ENCODE measurements at places on chromosomes 11 and 22.

- no peak for DNase-seq
Observed at GRCh38 chr11:5242208-5242607, 7.4 kb downstream of the HBG1 start.

- no peak for DNase-seq
Observed at GRCh38 chr11:100403816-100404215, 283.3 kb upstream of the ARHGAP42 start.

GRCh38 chr22:20982563-20982882 is 426 bp downstream of the LZTR1 start:
- no peak for DNase-seq

DNA sequence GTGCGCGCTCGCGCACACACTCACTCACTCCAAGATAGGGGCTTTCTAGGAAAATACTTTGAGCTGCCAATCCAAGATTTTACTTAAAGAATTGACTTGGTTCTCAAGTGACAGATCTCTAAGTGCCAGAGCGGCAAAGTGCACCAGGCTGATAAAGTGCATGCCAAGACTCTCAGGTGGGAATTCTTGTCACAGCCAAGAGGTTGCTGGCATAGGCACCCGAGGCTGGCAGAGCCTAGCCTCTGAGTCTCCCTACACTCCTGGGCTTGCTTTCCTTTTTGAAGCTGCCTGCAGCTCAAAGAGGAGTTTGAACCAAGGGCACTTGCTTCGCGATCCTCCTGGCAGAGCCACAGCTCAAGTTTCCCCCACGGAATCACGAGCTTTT is 2.5 kb upstream of the ADM start:
- no peak for DNase-seq

- no peak for DNase-seq
Observed at GRCh38 chr11:132463295-132464002, 1068.9 kb downstream of the OPCML start.

GRCh38 chr11:17506314-17506713 is 29.7 kb upstream of the ABCC8 start:
- no peak for DNase-seq

DNA sequence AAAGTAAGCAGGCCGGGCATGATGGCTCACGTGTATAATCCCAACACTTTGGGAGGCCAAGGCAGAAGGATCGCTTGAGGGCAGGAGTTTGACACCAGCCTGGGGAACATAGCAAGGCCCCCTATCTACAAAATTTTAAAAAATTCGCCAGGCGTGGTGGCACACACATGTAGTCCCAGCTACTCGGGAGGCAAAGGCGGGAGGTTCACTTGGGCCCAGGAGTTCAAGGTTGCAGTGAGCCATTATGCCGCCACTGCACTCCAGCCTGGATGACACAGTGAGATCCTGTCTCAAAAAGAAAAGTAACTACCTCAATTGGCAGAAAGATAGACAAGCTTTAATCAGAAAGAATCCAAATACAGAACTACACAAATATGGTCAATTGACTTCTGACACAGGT is 31.0 kb downstream of the CADM1 start:
- no peak for DNase-seq

DNA sequence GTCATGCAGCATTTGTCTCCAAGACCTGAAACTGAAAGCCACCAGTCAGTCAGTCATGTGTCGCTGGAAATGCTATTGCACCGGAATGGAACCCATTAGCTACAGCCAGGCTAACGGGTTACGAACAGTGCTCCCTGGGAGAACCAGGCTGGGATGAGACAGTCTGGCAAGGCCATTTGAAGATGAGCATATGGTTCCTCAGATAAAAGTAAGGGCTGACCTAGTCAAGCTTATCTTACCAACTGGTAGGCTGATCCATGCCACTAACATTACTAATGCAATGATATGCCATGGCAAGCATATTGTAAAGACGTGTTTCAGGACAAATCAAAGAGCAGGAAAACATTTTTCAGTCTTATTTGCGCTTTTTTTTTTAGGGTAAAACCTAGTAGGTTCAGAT is 28.4 kb downstream of the NAP1L4 start:
- DNase-seq, result no peak

DNA sequence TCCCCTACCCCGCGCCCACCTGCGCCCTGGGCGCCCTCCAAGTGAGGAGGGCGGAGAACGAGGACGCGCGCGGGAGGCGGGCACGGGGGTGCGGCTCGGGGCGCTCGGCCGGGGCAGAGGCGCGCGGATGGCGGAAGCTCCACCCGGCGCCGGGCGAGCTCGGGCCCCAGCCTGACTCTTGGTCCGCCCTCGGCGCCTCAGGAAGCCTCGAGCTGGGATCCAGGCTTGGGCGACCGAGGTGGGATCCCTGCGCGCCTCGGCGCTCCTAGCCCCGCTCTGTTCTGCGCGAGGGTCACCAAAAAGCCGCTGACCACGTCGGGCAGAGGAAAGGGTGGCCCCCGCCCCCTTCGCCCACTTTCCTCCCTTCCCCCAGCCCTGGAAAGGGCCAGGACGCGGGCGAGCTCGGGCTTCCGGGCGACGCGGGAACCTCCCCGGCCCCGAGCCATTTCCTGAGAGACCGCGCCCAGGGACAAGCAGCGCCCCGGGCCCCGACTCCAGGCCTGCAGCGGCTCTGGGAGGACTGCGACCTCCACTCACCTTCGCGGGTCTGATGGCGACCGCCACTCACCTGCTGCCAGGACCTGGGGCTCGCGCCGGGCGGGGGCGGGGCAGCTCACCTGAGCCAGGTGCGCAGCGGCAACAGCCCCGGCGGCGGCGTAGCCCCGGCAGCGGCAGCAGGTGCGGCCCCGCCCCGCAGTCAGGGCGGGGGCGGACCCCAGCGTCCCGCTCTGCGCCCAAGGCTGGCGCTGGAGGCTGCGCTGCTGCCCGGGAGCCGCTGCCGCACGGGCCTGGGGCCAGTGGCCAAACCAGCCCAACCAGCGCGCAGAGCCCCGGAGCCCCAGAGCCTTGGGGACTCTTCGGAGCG is 2.2 kb upstream of the SIGIRR start:
- no peak for DNase-seq

DNA sequence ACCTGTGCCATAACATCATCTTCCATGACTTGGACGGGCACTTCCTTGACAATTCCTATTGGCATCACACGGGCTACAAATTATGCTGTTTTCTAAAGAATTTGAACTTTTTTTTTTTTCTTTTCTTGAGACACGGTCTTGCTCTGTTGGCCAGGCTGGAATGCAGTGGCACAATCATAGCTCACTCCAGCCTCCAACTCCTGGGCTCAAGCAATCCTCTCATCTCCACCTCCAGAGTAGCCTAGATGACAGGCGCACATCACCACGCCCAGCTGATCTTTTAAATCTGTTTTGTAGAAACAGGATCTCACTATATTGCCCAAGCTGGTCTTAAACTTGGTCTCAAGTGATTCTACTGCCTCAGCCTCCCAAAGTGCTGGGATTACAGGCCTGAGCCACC is 3.3 kb upstream of the CRYBB3 start:
- no peak for DNase-seq

- no peak for DNase-seq
Observed at GRCh38 chr22:25072406-25072805, 119.9 kb downstream of the KIAA1671 start.

GRCh38 chr11:94000659-94001058 is 20.5 kb upstream of the HEPHL1 start:
- DNase-seq, result no peak

DNA sequence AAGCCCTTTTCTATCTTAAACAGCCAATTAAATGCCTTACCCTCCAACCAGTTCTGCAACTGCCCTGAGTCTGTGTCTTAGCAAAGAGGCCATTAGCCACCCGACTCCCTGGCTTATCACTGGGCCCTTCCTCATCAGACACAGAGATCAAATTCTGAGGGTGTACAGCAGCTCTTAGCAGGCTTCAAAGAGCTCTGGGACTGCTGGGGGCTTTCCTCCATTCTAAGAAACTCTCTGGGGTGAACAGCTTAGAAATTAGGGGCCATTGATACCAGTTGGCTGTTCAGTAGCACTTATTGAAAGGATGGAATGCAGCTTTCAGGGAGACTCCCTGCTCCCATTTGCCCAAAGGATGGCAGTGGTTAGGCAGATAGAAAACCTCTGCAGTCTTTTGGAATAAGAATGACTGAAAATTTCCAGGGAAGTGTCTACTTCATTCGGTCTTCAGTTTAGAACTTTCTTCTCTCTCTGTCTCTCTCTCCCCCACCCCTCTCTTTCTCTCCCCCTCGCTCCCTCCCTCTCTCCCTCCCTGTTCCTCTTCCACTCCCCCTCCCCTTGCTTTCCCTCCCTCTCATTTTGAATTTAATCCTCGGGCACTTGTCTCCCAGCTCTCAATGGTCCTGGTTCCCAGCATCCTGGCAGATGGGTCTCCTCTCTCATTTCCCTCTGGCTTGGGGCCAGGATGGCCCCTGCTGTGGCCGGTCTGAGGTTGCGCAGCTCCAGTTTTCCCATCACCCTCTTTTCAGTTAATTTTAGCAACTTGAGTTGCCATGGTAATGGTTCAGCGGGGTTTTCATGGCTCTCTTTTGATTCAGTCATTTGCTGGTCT is 76.4 kb downstream of the COMMD9 start:
- DNase-seq, result no peak

GRCh38 chr11:123116486-123116885 is 54.5 kb upstream of the HSPA8 start:
- no peak for DNase-seq

- no peak for DNase-seq
Observed at GRCh38 chr11:77204754-77205466, 76.9 kb downstream of the MYO7A start.

DNA sequence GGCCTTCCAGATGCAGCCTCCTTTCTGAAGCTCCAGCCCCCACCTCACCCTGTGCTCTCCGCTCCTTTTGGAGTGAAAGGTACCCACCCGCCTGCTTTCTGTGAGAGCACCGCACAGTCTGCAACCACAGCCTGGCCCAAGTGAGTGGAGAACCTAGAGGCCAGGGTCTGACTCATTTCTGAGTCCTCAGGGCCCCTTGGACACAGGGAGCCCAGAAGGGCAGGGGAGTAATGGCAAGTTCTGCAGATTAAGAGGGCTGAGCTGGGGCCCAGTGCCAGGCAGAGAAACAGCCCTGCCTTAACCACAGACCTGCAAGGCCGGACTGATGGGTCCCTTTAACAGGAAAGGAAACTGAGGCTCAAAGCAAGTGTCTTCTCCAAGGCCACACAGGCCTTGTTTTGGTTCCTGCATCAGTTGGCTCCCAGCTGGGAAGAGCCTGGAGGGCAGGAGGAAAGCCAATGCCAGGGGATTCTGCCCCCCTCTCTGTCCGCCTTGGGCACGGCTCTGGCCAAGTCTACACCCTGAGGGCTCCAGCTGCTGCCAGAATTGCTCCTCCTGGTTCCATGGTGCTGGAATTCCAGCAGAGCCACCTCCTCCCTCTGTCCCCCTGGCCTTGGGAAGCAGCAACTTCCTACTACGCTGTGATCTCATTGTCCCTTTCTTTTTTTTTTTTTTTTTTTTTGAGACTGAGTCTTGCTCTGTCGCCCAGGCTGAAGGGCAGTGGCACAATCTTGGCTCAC is 55.1 kb downstream of the CYTH4 start:
- no peak for DNase-seq

DNA sequence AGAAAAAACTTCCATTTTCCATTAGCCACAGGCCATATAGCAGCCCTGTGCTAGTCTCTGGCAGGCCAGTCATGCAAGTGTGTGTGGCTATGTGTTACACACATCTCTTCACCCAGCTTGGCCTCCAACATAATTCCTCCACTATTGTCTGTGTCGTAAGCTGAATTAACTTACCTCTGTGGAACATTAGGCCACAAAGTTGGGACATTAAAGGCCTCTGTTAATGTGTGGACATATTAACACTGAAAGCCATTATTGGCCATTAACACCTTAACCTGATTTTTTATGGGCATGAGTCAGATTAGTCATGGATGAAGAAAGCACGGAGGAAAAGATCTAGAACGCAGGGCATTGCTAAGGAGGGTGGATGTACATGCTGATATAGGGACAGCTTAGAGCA is 100.1 kb downstream of the DBX1 start:
- DNase-seq, result no peak

GRCh38 chr11:116607027-116607426 is 165.8 kb downstream of the BUD13 start:
- DNase-seq, result no peak

GRCh38 chr11:118009864-118010737 is 23.9 kb downstream of the IL10RA start:
- DNase-seq, result no peak

DNA sequence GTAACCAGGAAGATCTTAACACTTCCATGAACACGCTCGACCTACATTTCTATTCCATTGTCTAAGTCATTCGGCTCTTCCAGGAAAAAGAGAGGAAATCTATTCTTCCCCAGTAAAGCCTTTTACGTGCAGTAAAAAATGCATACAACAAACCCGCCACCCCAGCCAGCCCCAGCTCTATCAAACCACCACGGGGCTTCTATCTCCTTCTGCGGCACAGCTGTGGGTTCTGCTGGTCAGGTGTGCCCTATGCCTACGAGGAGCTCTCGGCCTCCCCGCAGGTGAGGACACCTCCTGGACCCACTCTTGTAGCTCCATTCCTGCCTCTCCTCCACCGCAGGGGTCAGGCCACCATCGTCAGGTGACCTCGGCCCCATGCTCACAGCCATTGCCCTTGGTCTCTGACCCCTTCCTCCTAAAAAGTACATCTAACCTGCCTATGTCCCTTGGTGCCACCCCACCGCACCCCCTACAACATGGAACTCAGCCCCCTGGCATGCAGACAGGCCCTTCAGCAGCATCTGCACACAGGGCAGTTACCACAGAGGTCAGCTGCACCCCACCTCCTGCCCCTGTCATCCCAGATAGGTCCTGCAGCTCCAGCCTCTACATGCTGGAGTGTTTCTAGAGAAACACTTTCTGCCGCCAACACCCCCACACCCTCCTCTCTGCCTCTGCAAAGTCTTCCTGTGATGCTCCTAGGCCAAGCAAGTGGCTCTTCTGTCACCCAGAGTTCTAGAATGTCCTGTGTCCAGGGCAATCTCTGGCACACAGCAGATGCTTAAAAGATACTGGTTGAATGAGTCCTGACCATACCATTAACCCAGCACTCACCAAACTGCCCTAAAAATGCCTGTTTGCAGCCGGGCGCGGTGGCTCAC is 3.1 kb downstream of the DEAF1 start:
- no peak for DNase-seq

- no peak for DNase-seq
Observed at GRCh38 chr11:26043665-26044064, 288.3 kb upstream of the ANO3 start.

DNA sequence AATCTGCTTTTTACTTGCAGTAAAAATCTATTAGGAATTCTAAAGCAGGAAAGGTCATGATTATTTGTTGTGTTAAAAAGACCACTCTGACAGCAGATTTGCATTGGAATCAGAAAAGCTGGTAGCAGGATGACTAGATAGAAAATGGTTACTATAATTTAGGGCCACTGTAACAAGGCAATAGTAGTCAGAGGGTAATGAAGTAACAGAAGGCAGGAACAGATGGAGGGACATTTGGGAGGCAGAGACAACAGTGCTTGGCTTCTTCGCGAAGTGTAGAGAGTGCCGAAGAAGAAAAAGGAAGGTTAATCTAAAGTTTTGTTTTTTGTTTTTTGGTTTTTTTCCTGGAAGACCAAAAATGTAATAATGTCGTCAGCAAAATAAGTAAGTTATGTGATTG is 129.8 kb upstream of the SLC5A12 start:
- DNase-seq, result no peak

DNA sequence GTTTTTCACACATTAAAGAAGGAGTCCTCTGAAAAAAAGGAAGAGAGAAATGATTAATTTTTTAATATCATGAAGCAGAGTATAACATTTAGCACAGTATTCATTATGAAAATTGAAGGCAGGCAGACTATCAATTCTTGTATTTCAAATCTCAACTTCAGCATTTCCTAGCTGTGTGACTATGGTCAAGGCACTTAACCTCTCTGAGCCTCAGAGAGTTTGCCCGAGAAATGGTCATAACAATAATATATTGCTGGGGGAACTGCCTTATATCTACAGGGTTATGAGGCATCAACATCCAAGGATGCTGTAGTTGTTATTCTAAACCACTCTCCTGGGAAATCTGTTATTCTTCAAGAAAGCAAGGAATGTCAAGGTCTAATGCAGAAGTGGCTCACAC is 1.1 kb downstream of the MS4A18 start:
- no peak for DNase-seq
